ENCODE measurements at places on chromosomes 3 and 15.

DNA sequence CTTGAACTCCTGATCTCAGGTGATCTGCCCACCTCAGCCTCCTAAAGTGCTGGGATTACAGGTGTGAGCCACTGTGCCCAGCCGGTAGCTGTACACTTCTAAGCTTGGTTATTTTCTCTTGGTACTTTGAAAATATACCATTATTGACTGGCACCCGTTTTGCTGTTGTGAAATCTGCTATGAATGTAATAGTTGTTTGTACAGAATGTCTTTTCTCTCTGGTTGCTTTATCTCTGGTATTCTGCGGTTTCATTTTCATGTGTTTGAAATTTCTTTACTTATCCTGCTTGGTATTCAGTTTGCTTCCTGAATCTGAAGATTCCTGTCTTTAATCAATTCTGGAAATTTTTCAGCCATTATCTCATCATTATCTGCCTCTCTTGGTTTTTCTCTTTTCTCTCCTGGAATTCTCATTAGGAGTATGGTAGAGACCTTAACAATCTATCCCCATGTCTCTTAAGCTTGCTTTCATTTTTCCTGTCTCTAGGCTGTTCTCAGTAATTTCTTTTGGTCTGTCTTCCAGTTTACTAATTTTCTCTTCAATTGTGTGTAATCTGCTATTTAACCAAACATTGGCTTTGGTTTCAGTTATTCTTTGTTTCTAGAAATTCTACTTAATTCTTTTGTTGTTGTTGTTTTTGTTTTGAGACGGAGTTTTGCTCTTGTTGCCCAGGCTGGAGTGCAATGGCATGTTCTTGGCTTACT lies 2.8 kb upstream of the PAK2 start:
- DNase-seq = no peak

DNA sequence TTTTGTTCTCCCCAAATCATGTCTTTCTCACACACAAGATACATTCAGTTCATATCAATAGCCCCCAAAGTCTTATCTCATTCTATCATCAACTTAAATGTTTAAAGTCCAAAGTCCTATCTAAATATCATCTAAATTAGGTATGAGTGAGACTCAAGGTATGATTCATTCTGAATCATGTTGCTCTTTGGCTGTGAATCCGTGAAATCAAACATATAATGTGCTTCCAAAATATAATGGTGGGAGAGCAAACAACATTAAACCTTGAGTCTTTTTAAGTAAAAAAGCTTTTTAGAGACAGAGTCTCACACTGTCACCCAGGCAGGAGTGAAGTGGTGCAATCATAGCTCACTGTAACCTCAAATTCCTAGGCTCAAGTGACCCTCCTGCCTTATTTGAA lies 139.1 kb downstream of the SAMMSON start:
- DNase-seq = no peak

GRCh38 chr15:88904257-88904623 lies 8.9 kb upstream of the HAPLN3 start:
- DNase-seq = no peak

DNA sequence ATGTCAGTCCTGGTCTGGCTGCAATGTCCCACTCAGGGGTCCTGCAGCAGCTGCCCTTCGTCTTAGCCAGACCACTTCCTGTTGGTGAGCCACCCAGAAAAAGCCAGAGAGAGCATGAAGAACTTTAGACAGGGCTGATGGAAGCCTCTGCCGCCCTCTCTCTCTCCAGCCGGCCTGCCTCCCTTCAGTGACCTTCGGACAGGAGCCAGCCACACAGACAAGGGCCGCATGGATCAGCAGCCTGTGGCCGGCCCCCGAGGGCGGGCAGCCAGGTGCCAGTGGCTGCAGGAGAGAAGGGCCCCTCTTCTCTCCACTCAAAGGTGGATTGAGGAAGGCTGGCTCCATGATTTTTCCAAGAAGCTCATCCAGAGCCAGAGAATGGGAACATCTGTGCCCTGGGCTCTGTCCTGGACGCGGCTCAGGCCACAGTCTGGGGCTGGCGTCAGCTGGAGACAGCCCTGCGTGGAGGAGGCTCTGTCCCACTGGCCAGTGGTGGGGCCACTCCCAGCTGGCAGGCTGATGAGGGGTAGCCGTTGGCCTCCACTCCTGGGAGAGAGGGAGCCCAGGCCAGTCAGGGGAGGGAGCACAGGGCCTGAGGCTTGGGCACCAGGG lies 42.9 kb downstream of the ISG20 start:
- no peak for DNase-seq

DNA sequence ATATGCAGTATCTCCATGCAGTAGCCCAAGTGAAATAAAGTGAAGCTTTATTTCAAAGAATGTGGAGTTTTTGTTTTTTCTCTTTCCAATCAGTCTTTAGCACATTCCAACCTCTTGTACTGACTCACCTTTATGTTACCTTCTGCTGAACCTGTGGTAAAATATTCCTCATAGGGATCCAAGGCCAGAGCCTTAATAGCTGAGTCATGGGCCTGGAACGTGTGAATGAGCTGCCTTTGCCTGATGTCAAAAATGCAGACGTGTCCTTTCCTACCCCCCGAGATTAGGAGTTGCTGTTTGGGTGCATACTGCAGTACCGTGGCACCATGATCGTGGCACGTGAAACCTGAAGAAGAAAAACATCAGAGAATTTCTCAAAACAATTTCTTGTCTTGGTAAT lies 108.5 kb downstream of the GLDN start:
- no peak for DNase-seq

DNA sequence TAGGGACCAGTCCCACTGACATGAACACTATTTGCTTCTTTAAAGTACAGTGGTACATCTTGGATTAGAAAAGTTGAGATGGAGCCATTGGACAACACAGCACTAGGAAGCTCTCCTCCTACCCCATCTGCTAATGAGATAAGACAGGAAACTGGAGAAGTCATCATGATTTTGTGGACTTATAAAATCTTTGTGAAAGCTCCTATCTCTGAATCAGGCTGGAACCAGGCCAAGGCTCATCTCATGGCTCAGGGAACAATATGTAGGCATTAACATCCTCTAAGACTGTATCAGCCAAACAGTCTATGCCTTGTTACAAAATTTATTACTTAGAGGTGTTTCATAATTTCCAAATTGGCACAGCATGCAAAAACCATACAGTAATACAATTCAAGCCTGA lies 84.1 kb downstream of the BOC start:
- DNase-seq = no peak

All from neural progenitor cell (in vitro differentiated cells).